ENCODE measurements at places on chromosomes 7 and 10.

DNA sequence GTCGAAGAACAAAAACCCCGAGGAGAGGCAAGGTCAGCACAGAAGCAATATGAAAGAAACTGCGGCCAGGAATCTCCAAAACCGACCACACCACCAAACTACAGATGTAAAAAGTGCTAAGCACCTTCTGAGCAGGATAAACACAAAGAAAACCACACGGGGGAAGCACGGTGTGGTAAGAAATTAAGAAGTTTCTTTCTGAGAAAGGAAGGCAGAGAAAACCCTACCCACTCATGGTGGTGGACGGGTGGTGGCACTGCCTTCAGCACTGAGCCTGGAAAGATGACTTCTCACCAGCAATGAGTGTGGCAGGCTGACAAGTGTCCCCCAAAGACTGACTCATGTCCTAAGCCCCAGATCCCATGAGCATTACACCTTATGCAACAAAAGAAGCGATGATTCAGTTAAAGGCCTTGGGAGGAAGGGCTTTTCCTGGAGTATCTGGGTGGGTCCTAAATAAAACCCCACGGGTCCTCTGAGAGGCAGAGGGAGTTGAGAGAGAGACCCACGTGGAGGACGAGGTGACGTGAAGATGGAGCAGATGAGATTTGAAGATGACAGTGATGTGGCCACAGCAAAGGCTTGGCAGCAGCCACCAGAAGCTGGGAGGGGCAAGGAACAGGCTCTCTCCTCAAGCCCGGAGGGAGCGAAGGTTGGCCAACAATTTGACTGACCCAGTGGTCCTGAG lies 124.9 kb downstream of the DLG5 start:
- no peak for DNase-seq

GRCh38 chr10:21919117-21919516 lies 84.4 kb downstream of the DNAJC1 start:
- DNase-seq: no peak

DNA sequence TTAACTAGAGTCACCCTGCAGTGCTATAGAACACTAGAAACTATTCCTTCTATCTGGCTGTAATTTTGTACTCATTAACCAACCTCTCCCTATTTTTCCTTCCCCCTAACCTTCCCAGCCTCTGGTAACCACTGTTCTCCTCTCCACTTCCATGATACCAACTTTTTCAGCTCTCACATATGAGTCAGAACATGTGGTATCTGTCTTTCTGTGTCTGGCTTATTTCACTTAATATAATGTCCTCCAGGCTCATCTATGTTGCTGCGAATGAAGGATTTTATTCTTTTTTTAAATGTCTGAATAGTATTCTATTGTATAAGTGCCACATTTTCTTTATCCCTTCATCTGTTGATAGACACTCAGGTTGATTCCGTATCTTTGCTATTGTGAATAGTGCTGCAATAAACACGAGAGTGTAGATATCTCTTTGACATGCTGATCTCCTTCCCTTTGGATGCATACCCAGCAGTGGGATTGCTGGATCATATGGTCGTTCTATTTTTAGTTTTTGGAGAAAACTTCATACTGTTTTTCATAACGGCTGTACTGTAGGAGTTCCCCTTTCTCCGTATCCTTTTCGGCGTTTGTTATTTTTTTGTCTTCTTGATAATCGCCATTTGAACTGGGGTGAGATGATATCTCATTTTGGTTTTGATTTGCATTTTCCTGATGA lies 101.4 kb downstream of the FAM107B start:
- no peak for DNase-seq

DNA sequence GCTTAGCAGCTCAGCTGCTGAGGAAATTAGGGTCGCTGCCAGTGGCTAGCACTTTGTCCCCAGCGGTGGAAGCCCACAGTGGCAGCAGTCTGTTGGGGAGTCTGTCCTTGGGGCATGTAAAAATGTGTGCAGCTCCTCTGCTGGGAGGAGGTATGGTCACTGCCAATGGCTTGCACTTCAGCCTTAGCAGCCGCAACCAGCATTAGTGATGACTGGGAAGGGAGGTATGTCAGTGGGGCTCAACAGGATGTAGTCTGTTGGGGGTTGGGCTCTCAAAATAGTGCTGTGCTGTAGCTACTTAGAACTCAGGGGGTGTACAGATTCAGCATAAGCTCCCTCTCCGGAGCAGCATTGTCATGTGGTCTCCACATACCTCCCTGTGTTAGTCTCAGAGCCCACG lies 189.9 kb downstream of the ZEB1 start:
- DNase-seq: no peak

DNA sequence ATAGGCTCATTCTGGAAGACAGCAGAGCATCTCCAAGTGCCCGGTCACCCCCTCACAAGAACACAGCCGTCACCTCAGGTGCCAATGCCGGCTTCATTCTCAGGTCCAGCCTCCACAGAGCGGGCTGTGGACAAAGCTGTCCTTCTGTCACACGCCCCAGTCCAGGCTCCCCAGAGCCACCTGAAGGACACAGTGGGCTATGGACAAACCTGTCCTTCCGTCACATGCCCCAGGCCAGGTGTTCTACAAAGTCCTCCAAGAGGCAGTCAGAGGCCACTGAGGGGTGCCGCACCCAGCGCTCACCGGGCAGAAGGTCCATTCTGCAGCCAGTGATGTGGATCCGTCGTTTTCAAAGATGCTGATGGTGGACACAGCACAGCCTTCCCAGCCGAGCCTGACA lies 173.2 kb upstream of the PPP2R2D start:
- no peak for DNase-seq

DNA sequence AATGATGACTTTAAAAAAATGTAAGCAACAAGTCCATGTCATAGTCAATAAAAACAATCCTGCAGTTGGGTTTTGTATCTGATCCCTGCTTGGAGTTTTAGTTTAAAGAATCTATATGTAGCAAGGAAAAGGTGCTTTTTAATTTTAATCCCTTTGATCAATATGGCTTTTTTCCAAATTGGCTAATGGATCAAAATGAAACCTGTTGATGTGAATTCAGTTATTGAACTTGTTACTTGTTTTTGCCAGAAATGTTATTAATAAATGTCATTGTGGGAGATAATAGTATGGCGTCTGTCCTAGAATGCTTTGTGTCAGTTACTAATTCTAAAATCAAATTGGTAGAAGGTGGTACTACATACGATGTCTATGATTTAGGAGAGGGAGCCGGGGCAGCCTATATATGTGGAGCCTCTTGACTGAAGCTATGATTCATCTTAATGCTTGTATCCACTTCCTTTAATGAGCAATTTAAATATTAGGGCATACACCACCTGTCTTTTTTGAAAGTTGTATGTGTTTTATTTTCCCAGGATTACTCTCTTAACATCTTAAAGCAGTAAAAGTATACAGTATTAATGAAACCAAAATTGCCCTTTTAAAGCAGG lies 10.3 kb upstream of the PBLD start:
- no peak for DNase-seq

Data from DMS79 (cell line).